Suprapubic skin (tissue), 4 donors: ENCODE measurements at places on chromosomes 6 and 20. TPM values are rescaled to one million over a fixed set of nuclear protein-coding genes. Genes with fewer than 3 reads are reported as not detected.

Gene LHFPL5
- not detected for total RNA-seq

Gene ZC3H12D
- 0.23 TPM for total RNA-seq

DNA sequence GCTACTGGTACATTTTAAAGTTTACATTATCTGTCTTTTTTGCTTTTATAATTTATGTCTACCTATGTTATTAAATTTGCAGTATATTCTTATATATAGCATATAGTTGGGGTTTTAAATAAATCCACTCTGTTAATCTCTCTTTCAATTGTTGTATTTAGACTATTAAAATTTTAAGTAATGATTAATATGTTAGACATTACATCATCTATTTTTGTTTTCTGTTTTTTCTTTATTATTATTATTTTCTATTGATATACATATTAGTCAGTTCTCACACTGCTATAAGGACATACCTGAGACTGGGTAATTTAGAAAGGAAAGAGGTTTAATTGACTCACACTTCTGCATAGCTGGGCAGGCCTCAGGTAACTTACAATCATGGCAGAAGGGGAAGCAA, 1338.2 kb upstream of the GJE1 start:
- no peak for DNase-seq

Gene ZNF831
- 0.16 TPM for total RNA-seq

GRCh38 chr6:130929036-130929678, 102.0 kb downstream of the SMLR1 start:
- no peak for DNase-seq
